ENCODE measurements at places on chromosomes 12 and 14.

GRCh38 chr12:20832911-20833310, 22.4 kb downstream of the SLCO1B3 start:
- no peak for DNase-seq

- DNase-seq, result peak; percentile 22
Observed at GRCh38 chr12:82996168-82996812, 309.6 kb downstream of the TMTC2 start.

- no peak for DNase-seq
Observed at GRCh38 chr12:24404086-24404815, 454.8 kb upstream of the SOX5 start.

GRCh38 chr12:44369998-44370397, 506.1 kb downstream of the NELL2 start:
- DNase-seq, result no peak
